Brain (organoid and tissue), 16 donors: ENCODE measurements at places on chromosomes 5 and 9.

- DNase-seq, result no peak
Observed at GRCh38 chr9:70994582-70994981, 126.8 kb downstream of the TRPM3 start.

DNA sequence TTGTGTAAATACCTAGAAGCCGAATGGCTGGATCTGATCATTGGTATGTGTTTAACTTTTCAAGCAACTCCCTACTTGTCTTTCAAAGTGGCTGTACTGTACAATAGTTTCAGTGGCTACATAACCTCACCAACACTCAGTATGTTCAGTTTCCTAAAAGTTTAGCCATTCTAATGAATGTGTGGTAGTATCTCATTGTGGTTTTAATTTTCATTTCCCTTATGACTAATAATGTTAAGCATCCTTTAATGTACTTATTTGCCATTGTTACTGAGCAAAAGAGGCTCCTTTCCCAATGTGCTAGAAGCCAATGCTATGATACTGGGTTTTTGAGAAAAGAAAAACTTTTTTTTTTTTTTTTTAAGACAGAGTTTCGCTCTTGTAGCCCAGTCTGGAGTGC lies 27.8 kb upstream of the ALDOB start:
- DNase-seq, result no peak

- no peak for DNase-seq
Observed at GRCh38 chr5:130138406-130139045, 234.3 kb downstream of the CHSY3 start.

DNA sequence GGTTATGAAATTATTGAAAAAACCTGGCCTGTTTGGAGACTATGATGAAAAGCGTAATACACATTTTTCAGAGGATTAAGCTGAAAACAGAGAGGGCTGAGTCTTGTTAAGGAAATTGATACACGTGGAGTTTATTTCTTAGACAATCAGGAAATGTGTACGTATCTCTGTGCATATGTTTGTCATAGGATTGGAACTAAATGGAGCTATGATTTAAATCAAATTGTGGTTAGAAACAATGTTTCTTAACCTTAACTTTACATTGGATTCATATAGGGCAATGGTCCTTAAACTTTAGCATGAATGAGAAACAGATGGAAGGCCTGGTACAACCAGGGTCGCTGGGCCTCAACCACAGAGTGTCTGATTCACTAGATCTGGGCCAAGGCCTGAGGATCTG lies 451.6 kb downstream of the CDH18 start:
- DNase-seq, result no peak

- DNase-seq, result no peak
Observed at GRCh38 chr5:172383191-172383802, 71.0 kb downstream of the SH3PXD2B start.

- peak; percentile 56 for DNase-seq
Observed at GRCh38 chr9:4009006-4009511, 290.8 kb downstream of the GLIS3 start.

- no peak for DNase-seq
Observed at GRCh38 chr5:127994087-127994660, 89.4 kb upstream of the SLC12A2 start.

GRCh38 chr5:175133185-175133584 lies 310.8 kb downstream of the DRD1 start:
- no peak for DNase-seq

- no peak for DNase-seq
Observed at GRCh38 chr5:89289604-89290003, 406.6 kb upstream of the MEF2C start.

DNA sequence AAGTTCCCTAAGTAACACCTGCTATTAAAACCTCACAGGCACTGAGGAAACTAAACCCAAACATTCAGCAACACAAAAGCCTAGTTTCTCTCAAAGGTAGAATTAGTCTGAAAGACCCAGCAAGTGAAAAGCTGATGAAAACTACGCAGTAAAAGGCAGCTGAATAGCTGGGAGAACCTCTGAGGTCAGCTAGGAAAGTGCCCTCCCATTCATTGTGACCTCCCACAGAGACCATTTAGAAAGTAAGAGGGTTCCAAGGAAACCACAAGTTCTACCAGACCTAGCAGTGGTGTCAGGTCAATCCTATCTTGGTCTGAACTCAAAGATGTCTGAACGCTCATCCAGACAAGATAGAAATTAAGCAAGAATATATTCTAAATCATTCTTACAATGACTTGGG lies 144.7 kb downstream of the SSBP2 start:
- DNase-seq, result no peak

DNA sequence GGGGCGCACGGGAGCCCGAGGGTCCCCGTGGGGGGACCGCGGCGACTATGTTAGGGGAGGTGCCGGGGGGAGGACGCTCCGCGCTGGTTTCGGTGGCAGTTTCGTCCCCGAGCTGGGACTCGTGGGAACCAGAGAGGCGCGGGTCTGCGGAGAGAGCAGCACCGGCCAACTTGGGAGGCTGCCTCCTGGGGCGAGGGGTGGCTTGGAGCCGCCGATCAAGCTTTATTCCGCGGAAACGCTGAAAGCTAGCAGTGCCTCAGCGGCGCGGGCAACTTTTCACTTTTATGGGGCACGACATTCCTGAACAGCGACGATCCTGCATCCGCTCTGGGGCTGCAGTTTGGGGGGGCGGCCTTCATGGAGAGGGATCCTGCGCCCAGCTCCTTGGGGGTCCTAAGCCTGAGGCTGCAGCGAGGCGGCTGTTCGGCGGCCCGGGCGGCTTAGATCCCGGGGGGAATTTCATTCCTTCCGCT lies 369 bp downstream of the OCLN start:
- peak; percentile 32 for DNase-seq

DNA sequence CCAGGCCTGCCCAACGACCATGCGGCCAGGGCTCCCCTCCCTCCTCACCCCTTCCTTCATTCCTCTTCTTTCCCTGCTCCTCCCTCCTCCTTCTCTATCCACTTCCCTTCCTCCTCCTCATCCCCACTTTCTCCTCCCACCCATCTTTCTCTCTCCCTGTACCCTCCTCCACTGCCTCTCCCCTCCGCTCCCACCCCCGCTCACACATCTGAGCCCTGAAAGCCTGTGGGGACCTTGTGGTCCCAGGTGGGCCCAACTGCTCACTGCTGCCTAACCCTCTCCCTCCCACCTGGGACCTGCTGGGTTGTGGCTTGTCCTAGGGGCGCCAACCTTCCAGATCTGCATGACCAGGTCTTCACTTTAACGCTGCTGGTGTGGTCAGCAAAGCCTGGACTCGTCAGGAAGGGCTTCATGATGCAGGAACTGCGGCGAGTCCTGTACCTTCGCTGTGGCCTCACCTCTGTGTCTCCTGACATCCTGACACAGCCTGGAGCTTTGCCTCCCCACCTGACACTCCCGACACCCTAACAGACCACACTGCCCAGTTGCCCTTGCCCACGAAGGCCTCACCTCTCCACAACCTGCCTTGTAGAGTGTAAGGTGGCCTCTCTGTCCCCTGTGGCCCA lies 34.6 kb downstream of the C5orf15 start:
- DNase-seq, result no peak

- no peak for DNase-seq
Observed at GRCh38 chr5:132681476-132681831, 7.7 kb downstream of the IL4 start.

- DNase-seq, result no peak
Observed at GRCh38 chr9:107703651-107704050, 214.1 kb upstream of the KLF4 start.

- DNase-seq, result no peak
Observed at GRCh38 chr5:121033334-121033733, 569.2 kb downstream of the PRR16 start.

DNA sequence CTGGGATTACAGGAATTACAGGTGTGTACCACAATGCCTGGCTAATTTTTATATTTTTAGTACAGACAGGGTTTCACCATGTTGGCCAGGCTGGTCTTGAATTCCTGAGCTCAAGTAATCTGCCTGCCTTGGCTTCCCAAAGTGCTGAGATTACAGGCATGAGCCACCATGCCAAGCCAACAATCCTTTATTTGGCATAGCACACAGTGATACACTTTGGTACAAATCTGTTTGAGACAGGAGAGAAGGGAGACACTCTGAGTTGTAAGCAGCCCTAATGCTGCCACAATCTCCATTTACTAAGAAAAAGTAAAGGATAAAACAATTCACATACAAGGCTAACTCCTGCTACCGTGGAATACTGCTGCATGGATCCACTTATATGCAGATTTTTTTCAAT lies 177.8 kb downstream of the RAPGEF6 start:
- DNase-seq, result no peak

GRCh38 chr9:20209391-20210340 lies 412.6 kb downstream of the MLLT3 start:
- DNase-seq, result no peak

DNA sequence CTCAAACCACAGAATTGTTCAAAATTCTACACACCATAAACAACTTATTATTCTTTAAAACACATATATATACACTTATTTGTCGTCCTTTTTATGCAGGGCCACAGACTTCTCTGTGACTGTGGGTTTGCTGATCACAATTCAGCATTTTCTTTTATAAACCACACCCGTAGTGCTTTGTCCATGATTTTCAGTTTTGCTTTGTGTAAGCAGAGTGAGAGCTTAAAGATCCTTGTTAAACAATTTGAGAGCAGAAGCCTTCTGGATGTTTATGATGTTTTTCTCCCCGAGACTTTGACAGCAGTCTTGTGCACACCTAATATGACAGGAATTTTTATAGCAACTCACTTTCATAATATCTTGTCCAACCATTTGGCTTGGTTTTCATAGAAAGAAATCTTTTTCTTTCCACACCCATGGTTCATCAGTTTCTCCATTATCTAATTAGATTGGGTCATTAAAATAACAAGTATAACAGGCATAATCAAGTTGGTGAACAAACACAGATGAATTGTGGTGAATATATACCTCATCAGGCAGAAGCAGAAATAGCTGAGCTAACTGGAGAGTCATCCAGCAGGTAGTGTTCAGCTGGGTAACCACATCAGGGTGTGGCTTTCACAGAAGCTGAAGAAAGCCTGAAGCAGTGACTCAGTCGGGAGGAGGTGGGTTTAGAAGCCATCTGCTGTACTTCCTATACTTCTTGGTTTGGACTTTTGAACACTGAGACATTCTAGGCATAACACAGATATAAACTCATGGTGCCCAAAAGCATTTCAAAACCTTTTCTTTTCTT lies 232.8 kb downstream of the DOCK8 start:
- DNase-seq, result no peak

GRCh38 chr5:68720884-68721610 lies 372.8 kb upstream of the SLC30A5 start:
- no peak for DNase-seq

DNA sequence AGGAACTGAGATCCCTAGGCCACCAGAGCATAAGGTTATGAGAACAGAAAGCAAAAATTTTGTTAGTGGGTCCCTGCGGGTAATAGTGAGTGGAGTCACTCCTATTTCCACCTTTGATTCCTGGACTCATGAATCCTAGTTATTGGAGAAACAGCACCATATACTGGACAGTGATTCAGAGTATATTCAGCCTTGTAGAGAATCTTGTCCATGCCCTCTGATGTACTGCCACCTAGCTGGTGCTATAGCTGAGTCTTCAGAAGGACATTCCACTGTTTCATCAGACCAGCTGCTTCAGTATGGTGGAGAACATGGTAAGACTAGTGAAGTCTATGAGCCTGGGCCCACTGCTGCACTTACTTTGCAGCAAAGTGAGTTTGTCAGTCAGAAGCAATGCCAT lies 25.0 kb upstream of the ITGA2 start:
- no peak for DNase-seq

DNA sequence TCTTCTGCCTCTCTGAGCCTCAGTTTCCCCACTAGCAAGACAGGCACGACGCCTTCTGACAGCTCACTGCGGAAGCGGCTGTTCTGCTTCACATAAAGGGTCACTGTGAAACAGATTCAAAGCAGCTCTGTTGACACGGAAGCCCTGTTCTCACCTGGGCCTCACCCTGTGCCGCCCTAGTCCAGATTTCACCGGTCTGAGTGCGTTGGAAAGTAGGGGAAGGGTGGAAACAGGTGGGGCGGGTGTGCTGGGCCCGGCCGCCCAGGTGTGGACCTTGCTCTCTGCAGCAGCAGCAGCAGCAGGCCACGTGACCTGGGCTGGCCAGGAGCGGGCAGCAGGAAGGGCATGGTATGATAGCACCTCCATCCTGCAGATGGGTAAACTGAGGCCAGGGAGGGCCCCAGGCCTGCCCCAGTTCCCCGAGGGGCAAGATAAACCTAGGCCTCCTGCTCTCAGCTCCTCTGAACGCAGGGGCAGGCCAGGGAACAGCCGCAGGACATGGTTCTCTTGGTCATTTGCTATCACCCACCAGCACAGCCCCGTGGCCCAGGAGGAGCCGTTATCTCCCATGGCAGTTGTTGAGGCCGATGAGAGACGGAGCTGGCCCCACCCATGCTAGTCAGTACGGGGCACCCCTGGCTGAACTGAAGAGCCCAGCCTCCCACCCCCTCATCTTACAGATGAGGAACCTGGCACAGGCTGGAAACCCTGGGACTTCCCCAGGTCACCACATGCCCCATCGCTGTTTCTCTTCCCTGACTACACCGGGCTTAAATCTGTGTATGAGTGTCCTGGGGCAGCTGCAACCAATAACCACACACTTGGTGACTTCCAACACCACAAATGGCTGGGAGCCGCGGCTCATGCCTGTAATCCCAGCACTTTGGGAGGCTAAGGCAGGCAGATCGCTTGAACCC lies 12.1 kb downstream of the PTGES2 start:
- no peak for DNase-seq

GRCh38 chr5:73204733-73205132 lies 31.7 kb downstream of the TMEM174 start:
- no peak for DNase-seq

DNA sequence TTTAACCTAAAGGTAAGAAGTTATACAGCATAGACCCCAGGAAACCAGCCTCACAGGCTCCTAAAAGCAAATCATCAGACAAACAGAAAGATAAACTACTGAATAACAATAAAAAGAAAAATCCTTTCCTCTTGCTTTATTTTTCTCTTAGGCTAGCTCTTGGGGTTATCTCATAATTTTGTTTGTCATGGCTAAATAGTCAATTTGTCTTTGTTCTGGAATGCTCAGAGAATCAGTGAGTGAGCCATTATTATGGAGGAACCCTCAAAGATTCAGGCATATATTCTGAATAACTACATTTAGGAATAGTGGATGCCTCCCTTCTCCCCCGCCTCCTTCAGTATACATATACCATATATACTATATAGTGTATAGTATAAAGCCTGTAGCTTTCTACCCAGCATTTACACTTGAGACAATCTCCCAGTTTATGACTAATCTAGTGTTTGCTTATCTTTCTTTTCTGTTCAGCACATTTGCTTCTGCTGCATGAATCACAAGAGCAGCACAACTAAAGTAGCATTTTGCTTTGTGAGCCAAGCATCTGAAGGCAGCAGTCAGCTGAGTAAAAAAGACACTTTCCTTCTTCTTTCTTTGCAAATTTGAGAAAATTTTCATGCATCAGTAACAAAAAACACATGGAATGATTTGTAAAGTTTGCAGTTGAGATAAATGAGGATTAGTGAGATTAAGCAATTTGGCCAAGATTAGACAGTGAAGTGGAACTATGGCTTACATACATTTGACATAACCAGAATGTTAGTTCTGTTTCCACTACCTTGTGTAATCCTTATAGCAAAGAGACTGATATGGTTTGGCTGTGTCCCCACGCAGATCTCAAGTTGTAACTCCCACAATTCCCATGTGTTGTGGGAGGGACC lies 45.3 kb upstream of the PPP3R2 start:
- no peak for DNase-seq

GRCh38 chr9:69248005-69248404 lies 73.9 kb downstream of the TJP2 start:
- DNase-seq, result no peak

GRCh38 chr5:74766418-74766848 lies 484 bp downstream of the GFM2 start:
- peak; percentile 66 for DNase-seq

- DNase-seq, result no peak
Observed at GRCh38 chr5:113237893-113238292, 196.9 kb downstream of the TSSK1B start.

- DNase-seq, result no peak
Observed at GRCh38 chr5:139872851-139873794, 77.5 kb downstream of the PSD2 start.
